ENCODE measurements at places on chromosomes 11 and 22.

GRCh38 chr22:40588726-40589125 is 47.8 kb downstream of the MRTFA start:
- DNase-seq: no peak

DNA sequence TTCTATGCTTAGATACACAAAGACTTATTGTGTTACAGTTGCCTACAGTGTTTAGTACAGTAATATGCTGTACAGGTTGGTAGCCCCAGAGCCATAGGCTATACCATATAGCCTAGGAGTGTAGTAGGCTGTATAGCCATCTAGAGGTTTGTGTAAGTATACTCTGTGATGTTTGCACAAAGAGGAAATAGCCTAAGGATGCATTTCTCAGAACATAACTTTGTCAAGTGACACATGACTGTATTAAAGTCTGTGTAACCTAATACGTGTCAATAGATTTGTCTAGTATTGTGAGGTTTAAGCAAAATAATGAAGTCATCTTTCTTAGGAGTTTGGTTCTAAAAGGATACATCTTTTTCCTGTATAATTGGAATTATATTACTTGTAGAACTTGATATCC is 5.5 kb downstream of the ZC3H12C start:
- no peak for DNase-seq

DNA sequence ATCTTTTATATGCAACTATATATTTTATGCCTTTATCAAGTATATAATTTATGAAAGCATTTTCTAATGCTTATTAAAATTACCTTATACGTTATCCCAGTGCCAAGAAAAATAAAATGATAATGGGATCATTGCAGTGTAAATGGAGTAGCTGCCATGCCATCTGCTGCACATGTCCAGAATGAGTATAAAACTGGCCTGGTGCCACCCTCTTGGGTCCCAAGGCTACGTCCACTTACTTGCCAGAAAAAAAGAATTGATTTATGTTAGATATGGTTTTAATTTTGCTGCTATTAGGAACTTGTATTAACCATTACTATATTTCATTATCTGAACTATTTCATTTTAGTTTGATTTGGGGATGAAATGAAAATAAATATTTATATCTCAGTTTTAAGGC is 1127.1 kb upstream of the CNTN5 start:
- DNase-seq: no peak

DNA sequence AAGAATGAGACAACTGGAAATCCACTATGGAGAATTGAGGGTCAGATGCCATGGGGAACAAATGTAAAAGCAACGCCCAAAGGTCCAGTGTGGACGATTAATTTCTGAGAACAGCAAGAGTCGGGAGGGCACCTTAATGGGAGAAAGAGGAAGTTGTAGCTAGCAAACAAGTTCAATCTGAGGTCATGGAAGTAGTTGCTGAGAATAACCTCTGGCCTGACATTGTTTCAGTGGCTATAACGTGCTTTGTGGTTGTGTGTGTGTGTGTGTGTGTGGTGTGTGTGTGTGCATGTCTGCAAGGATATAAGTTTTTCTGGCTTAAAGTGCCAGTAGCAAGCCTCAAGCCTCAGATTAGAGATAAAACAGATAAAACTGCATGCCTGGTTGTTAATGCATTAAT is 1630.1 kb upstream of the TENM4 start:
- no peak for DNase-seq

GRCh38 chr11:31417816-31418215 is 48.2 kb downstream of the DNAJC24 start:
- DNase-seq: no peak

- no peak for DNase-seq
Measured at GRCh38 chr22:47279746-47280145, 517.3 kb downstream of the TBC1D22A start.

GRCh38 chr22:41801147-41801819 is 804 bp downstream of the CCDC134 start:
- no peak for DNase-seq

DNA sequence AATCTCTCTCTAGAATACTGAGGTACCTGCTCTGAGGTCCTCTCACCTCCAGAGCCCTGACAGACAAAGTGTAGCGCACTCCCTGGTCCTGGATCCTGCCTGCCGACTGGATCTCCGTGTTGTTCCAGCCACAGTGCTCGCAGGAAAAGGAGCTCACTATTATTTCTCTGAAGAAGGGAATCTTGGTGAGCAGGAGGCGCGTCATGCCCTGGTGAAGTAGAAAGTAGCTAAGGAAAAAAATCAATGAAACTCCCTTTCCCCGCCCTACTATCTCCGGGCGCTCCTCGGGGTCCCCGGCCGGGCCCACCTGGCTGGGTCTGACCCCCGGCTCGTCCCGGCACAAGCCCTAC is 412 bp downstream of the ZPR1 start:
- no peak for DNase-seq

DNA sequence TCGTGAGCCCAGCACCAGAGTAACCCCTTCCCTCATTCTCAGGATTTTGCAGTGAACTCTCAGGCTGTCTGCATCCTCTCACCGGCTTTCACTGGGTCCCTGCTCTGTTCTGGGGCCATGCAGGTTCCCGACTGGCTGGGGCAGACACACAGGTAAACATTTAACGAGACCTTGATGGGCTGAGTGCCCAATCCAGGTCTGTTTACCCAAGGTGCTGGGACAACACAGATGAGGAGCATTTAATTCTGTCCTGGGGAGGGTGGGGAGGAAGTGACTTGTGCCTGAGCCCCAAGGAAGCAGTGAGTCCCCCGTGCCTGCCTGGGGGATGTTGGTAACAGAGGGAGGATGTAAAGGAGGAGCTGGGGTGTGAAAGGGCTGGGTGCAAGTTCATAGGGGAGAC is 4.4 kb downstream of the BIK start:
- no peak for DNase-seq

DNA sequence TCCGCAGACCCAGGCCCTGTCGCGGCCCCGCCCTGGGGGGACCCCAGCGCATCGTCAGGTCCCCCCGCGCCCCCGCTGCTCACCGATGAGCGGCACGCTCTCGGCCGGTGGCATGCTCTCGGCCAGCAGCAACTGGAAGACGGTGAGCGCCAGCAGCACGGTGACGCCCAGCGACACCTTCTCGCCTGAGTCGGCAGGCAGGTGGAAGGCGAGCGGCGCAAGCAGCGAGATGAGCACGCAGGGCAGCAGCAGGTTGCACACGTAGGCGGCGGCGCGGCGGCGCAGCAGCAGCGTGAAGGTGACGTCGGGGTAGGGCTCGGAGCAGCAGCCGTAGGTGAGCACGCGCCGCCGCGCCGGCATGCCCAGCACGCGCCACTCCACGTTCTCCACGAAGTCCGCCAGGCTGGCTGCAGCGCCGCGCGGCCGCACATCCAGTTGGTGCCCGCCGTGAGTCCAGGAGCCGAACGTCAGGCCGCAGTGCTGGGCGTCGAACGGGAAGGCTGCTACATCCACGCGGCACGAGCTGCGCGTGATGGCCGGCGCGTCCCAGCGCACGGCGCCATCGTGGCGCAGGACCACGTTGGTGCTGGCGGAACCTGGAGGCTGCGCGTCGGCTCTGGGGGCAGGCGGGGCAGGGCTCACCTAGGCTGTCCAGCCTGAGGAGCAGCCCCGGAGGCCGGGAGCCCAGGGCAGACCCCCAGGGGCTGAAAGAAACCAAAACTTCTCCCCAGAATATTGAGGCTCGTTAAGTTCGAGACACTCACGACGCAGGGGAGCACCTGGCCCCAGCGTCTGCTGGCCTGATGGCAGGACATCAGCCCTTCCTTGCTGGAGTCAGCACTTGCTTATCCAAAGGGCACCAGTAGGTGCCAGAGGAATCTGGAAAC is 3.8 kb downstream of the CHRNA10 start:
- no peak for DNase-seq

DNA sequence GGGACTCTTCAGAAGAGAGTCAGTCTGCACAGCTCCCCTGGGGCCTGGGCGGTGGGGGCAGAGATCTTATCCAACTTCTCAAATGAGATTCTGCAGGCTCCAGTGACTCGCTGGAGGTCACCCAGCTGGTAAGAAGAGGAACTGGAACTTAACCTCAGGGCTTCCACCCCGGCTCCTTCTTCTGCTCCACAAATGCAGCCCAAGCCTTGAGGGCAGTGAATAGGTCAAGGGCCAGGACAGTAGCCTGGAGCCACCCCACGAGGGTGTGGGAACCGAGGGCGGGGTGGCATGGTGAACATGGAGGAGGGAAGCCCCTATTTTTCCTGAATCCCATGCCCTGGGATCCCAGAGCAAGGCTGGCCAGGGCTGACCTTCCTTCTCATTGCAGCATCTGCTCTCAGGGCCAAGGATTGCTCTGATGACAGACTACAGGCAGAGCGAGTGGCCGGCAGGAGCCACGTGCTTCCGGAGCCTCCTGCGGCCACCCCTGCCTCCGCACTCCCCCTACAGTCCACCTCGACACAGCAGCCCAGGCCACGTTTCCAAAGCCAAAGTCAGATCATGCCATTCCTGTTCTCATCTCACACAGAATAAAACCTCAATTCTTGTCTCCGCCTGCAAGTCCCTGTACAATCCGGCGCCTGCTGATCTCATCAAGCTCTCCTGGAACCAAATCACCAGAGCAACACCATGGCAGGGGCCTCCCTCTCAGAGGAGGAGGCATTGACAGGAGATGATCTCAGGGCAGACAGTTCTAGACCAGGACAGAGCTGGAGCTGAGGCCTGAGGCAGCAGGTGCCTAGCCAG is 21.1 kb upstream of the UPK3A start:
- DNase-seq: no peak

DNA sequence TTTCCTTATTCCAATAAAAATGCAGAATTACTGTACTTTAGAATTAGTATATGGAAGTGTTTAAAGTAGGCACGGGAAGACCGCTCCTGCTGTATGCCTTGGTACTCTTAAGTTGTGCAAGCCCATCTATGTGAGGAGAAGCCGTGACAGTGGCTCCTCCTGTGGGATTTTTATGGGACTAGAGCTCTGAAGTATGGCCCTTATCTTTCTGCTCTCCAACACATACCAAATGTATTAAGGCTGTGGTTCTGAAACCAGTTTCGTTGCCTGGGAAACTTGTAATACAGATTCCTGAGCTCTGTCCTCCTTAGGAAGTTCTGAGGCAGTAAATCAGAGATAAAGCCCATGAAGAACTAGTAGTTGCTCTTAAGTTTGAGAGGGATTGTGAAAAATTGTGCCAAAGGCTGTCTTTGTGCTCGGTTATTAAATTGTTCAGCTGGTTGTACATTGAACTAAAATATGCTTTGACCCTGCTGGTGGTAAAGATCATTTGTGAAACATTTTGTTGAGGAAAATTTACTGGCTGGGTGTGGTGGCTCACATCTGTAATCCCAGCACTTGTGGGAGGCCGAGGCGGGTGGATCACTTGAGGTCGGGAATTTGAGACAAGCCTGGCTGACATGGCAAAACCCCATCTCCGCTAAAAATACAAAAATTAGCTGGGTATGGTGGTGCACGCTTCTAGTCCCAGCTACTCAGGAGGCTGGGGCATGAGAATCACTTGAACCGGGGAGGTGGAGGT is 29.3 kb downstream of the RTN3 start:
- DNase-seq: no peak

- no peak for DNase-seq
Measured at GRCh38 chr11:68012843-68013610, 2.9 kb downstream of the ALDH3B1 start.

GRCh38 chr22:19466126-19466716 is 12.8 kb downstream of the UFD1 start:
- no peak for DNase-seq

GRCh38 chr11:235997-236773 is at the start of gene SIRT3:
SIRT3 (minus strand) TSS chr11:236342; CDS start chr11:236328, 14 bp downstream.
- peak; percentile 38 for DNase-seq

- DNase-seq: no peak
Measured at GRCh38 chr11:8281266-8281665, 17.6 kb upstream of the LMO1 start.

DNA sequence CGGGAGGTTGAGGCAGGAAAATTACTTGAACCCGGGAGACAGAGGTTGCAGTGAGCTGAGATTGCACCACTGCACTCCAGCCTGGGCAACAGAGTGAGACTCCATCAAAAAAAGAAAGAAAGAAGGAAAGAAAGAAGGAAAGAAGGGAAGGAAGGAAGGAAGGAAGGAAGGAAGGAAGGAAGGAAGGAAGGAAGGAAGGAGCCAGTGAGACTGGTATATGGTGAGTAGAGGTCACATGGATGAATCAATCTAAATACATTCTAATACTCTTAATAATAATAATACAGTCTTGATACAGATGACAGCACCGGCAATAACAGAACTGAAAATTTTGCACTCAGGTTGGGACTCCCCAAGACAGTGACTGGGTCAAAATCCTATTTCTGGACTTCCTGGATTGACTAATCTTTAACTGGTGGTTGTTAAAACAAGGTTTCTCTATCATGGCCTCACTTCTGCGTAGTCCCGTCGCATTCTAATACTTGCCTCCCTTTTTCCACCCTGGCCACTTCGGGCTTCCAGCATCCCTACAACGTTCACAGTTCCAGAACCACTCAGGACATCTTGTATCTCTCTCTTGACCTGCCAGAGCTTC is 53.5 kb upstream of the EIF3M start:
- DNase-seq: no peak

DNA sequence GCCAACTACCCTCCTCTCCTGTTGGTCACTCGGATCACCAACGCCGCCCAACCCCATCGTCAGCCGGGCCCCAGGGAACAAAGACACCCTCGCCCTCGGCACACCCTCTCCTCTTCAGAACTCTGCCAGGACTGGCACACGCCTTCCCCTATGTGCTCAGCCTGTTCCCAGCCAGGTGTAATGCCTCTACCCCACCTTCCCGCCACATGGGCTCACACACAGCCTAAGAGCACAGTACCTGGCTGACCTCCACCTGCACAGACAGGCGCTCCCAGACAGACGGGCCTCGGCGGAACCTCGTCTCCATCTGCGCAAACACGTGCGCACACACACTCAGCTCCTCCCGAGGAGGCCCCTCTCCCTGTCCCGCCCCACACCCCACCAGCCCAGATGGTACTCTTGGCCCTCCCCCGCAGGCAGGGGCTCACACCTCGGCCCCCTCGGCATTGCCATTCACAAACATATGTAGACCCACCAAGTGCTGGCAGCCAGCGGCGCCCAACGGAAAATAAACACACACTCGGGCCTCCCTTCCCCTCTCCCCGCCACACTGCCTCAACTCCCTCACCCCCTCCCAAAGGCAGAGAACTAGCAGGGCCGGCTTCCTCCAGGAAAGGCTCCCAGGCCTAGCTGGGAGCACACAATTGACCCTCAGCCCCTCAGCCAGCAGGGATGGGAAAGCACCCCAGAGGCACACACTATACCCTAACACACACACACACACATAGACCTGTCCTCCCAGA is 8.5 kb downstream of the ELFN2 start:
- no peak for DNase-seq

- DNase-seq: no peak
Measured at GRCh38 chr22:40015358-40015976, 20.7 kb downstream of the FAM83F start.

- no peak for DNase-seq
Measured at GRCh38 chr11:125188021-125188420, 23.5 kb downstream of the PKNOX2 start.

- no peak for DNase-seq
Measured at GRCh38 chr11:61967924-61968757, 707 bp upstream of the FTH1 start.

- no peak for DNase-seq
Measured at GRCh38 chr22:27311698-27312550, 489.6 kb downstream of the MN1 start.

GRCh38 chr11:3192511-3193372 is 25.9 kb downstream of the MRGPRG start:
- no peak for DNase-seq
